ENCODE measurements at places on chromosomes 4 and X. TPM values are rescaled to one million over a fixed set of nuclear protein-coding genes. Genes with fewer than 3 reads are reported as not detected.

The TEX11 gene
- total RNA-seq, result not detected

DNA sequence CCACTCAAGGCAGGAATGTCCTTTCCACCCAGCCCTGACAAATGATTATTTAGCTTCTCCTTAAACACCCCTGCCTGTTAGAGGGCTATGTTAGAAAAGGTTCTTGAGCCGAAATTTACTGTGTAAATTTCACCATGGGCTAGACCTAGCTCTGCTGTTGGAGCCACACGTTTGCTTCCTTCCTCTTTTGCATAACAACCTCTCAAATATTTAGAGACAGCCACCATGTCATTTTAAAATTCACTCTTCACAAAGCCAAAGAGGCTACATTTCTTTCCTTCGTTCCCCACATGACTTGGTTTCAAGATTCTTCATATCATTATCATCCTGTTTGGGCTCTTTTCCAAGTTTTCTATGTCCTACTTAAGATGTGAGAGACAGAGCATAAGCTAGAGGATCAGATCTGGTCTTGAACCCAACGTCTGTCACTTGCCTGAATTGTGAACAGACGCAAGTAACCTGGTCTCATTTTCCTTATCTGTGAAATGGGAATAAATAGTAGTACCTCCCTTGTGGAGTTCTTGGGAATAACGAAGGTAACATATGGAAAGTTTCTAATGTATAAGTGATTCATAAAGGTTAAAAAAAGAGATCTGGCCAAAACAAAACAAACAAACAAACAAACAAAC, 6.7 kb downstream of the DOCK11 start:
- DNase-seq, result no peak

DNA sequence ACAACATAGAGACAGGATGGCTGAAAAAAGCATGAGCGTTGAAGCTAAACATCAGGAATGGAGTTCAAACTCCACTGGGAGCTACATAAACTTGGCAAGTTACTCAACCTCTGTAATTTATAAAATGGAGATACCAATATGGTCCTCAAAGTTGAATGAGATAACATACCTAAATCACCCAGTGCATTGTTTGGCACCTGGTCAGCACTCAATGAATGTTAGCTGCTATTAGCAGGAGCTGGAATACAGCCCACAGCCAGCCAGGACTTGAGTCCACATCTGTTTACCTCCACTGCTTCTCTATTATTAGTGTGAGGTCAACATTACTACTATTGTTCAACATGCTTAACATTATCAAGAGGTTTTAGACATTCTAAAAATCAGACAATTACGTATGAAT, 97.9 kb downstream of the NR3C2 start:
- no peak for DNase-seq

GRCh38 chrX:113929004-113929403, 654.9 kb upstream of the HTR2C start:
- DNase-seq, result no peak

- DNase-seq, result no peak
These were observed 83.9 kb upstream of the MSX1 start for GRCh38 chr4:4775493-4776004.

All from tibial nerve (tissue), 4 donors.